T47D (cell line): ENCODE measurements at places on chromosomes 3 and 15.
A peak's percentile ranks its signal among the peaks of the same experiment; 100 is the strongest.

DNA sequence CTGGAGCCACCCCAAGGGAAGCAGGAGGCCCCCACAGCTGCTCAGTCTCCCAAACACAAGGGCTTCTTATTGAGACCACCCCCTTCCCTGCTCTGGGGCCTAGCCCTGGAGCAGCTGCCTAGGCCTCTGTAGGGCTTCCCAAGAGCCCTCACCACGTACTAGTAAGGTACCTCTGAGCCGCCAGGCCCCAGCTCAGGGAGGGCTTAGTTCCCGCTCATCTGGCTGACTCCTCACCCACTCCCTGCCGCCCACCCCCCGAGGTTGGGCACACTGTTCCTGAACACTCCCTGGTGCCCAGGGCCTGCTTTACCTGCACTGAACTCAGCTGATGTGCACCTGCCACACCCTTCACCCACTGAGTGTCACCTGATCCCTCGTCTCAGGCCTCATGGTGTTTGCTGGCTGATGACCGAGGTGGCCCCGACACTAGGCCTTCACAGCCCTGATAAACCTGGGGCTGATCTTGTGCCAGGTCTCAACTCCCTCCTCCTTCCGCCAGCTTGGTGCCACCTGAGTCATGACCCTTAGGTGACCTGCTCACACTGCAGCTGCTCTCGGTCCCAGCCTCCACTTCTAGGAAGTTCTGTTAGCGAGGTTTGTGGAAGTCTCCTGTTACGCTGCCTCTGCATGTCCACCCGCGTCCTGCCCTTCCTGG is 18.0 kb upstream of the SPTBN5 start:
- DNase-seq: no peak

DNA sequence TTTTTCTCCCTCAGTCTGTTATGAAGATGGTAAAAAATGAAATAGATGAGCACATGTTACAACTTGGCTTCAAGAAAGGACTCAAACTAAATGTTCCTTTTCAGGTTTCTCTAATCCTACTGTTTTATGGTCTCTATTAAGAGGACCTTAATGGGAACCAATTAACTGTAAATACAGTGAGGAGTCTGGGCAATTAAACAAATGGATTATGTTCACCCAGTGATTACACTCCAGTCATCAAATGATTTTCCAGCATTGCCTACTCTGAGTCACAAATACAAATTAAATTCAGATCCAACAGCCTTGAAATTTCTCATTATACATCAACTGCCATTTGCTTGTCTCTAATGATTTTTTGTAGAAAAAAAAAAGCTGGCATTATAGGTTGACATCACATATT is 129.2 kb downstream of the NEK10 start:
- DNase-seq: no peak

DNA sequence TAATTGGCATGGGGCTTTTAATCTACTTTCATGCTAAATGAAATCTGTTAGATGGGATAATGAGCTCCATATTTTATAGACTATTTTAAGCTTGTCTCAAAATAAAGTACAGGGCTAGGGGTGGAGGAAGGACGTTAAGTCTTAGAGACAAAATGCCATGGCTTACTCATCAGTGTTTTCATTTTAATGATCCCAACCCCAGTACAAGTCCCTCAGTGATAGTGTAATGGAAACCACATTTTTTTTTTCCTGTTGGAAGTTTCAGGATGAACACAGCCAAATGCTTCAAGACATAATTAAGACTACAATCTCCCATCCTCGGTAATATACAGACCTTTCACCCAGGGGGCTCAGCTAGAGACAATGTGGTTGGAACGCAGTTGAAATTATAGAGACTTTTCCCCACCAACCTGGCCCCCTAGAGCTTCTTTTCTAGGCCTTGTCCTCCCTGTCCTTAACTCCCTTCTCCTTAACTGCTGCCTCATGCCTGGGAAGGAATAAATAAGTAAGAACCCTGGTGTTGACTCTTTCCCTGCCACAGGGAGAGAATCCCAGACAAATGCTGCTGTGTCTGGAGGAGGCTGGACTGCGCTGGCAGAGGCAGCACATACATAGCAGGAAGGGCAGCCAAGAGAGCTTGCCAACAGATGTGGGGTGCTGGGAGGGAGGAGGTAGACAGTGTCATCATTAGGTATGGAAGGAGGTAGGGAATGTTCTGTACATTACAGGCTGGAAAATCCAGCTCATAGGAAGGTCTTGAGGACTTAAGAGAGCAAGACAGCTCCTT is 115.4 kb upstream of the ROPN1 start:
- DNase-seq: no peak

DNA sequence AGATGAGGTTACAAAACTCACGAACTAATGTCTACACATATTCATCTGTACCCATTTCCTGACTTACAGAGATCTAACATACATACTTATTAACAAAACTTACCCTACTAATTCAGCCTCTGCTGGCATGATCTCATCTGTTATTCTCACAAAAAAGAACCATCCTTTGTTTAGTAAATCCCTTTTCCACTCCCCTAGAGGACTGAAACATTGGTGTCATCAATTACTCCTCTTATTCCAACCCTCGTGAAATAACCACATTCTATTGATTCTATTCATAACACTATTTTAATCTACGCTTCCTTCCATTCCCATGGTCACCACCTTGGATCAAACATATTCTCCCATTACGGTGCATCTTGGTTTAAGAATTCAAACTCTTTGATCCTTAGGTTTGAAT is 505.9 kb downstream of the SI start:
- no peak for DNase-seq

- no peak for DNase-seq
Observed at GRCh38 chr3:123751433-123751832, 132.7 kb downstream of the MYLK start.

- no peak for DNase-seq
Observed at GRCh38 chr15:101528108-101528916, 38.8 kb upstream of the PCSK6 start.

DNA sequence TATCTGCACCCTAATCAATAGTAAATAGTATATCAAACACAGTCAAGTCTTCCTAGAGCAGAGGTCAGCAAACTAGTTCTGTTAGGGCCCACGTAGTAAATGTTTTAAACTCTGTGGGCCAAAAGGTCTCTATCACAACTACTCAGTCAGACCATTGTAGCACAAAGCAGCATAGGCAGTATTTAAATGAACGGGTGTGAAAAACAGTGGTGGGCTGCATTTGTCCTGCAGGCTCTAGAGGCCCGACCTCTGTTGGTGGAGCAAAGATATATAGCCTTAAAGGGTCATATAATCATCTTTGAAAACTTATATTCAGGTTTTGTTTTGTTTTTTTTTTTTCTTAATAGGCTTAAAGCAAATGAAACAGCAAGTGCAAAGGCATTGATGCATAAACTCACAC is 326.4 kb upstream of the TRIM42 start:
- no peak for DNase-seq

DNA sequence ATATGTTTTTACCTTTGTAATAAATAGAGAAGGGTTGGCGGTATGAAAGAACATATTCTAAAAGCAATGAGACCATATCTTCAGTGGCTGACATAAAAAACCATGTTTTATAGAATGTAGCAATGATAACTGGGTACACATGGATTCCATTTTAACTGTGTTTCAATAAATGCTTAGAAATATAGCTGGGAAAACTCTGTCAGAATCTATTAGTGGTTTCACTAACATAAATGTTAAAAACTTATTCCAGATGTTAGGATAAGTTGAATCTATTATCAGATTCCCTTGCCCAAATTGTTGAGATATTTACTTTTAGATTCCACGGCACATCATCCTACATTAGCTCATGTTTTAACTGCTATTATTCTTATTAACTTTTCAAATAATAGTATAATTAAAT is 772.2 kb upstream of the ALCAM start:
- no peak for DNase-seq

GRCh38 chr15:41183581-41183980 is 47.0 kb downstream of the EXD1 start:
- no peak for DNase-seq

DNA sequence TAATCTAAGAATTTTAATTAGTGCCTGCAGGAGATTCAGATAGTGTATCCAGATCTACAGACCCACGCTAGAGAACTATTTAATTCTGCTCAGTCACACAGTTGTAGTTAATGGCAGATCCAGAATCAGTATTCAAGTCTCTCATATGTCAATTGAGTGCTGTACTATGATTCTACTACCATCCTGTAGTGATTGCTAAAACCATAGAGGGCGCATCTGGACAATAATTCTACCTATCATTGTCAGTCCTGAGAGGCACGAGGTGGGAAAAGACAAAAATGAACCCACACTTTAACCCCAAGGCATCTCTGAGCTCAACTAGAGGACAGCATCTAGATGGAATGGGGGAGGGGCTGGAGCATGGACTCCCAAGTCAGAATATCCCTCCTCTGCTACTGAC is 22.7 kb downstream of the DHX36 start:
- DNase-seq: peak; percentile 16

DNA sequence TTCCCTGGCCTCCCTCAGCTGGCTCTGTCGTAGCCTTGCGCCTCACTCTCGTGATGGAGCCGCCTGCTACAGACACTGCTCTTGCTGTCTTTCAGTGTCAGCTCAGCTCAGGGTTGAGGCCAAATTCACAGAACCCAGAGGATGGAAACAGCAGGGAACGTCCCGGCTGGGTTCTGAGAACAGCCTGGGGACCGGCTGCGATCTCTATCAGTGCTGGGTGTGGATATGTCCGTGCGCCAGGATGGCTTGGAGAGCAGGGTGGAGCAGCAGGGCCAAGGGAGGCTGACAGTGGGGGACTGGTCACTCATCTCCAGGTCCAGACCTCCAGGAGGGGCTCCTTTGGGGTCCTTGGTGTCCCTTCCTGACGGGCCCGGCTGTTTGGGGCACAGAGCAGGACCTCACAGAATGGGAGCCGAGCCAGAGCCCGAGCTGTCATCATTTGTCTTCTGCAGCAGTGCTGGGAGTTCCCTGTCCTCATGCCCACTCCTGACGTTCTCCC is 18.4 kb downstream of the KLF15 start:
- DNase-seq: no peak

DNA sequence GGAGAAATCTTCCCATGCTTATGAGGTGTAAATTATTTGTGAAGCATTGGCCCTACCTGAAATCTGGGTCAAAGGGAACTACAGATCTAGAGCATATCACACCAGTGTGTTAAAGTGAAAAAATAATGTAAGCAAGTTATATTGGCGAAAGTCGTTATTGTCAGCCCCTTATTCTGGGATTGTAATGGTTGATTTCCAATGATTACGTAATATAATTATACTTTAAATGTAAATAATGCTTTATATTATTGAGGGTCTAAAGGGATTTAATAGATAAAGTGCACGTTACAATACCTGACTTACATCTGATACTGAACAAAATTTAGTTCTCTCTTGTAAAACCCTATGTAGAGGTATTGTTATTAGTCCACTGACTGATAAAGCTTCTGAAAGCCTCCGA is 101.2 kb downstream of the NEO1 start:
- DNase-seq: no peak

GRCh38 chr3:53744351-53744750 is 101.9 kb downstream of the CHDH start:
- DNase-seq: no peak

GRCh38 chr15:36756707-36757106 is 177.3 kb downstream of the CDIN1 start:
- DNase-seq: no peak

GRCh38 chr3:59481776-59482400 is 432.1 kb upstream of the CFAP20DC start:
- no peak for DNase-seq

DNA sequence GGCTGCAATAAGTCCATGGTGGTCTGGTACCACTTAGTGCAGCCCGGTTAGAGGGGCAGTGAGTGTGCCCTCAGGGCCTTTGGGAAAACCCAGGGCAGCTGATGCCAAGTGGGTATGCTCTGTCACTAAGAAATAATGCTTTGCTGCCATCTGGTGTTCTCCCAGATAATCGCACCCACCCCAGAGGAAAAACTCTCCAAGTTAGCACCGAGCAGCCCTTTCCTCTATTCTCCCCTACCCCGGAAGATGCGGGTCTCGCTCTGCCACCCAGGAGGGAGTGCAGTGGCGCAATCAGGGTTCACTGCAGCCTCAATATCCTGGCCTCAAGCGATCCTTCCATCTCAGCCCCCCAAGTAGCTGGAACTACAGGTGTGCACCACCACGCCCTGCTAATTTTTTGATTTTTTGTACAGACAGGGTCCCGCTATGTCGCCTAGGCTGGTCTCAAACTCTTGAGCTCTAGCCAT is 21.3 kb upstream of the DAPK2 start:
- peak; percentile 45 for DNase-seq

DNA sequence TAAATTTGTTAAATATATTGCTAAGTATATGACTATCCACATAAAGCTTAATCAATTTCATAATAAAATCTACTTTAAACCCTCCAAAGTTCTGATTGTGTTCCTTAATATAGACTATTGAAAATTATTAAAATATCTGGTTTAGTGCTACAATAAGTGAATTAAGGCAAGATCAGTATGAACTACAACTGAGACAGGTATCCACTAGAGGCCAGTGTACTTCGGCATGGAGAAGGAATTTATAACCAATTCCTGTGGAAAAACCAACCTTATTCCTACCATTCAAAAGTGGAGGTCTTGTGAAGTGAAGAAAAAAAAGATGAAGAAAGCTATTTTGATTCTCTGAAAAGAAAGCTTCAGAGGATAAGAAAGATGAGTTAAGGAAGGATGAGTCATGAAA is 237.7 kb downstream of the SUCLG2 start:
- DNase-seq: no peak

DNA sequence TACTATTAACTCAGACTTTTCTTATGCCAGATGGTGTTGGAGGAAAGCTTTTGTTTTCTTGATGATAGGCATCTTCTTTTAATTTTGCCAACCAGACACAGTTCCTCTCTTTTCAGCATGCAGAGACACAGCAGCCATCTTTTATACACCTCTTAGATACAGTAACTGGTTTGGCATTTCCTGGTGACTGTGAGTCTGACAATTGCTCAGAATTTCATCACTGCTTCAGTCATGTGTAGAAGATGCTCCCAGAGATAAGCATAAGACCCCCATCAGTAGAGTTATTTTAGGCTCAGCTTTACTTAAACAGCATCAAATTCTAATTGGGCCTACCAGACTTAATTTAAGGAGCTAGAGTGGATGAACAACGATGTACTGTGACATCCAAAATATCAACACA is 779.0 kb downstream of the SQOR start:
- DNase-seq: no peak

- DNase-seq: no peak
Observed at GRCh38 chr3:31361371-31362273, 171.1 kb upstream of the STT3B start.

DNA sequence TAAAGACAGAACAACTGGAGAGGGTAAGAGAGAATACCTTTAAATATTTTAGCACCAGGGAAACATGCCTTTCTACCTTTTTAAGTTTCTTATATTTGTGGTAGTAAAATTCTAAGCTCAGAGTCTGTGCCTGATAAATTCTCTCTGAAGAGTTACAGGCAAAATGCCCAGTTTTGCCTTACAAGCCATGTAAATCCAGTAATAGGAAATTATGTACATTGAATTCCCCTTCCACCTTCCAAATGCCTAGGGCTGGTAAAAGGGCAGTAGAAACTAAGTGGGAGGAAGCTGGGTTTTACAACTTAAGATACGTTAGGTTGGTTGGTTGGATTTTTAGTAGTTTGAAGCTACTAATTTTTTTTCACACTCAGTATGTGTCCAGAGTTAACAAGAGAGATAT is 43.1 kb upstream of the TP63 start:
- DNase-seq: no peak
